Inflammatory macrophage treated with lipopolysaccharide for 4 hours (primary cell): ENCODE measurements at places on chromosomes 11 and 22.

GRCh38 chr11:102566112-102566511, 35.6 kb upstream of the MMP7 start:
- no peak for DNase-seq

DNA sequence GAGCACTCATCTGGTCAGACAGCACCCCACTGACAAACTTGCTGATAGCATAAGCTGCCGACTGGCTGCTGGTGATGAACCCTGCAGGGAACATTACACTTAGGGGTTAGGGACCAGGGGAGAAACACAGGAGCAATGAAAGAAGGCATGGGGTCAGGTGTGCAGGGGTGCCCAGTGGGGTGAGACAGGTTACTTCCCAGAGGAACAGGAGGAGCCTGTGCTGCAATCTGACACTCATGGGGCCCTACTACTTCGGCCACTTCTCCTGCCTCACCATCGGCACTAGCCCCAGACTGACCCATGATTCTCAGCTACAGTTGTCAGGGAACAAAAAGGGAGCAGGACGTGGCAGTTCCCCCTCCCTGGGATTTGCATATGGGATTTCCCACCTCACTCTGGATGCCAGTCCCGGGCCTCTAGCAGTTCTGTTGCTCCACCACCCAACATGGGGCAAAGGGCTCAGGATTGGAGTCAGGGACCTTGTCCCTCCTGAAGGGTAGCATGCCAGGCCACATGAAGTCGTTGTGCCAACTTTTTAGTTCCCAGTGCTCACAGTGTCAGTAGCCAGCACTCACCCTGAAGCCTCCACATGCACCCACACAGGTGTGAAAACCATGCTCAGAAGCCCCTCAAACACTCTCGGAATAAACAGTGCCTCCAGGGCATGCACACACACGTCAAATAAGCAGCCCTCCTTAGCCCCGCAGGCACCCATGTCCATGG, 2.2 kb downstream of the SLC37A4 start:
- peak; percentile 33 for DNase-seq

DNA sequence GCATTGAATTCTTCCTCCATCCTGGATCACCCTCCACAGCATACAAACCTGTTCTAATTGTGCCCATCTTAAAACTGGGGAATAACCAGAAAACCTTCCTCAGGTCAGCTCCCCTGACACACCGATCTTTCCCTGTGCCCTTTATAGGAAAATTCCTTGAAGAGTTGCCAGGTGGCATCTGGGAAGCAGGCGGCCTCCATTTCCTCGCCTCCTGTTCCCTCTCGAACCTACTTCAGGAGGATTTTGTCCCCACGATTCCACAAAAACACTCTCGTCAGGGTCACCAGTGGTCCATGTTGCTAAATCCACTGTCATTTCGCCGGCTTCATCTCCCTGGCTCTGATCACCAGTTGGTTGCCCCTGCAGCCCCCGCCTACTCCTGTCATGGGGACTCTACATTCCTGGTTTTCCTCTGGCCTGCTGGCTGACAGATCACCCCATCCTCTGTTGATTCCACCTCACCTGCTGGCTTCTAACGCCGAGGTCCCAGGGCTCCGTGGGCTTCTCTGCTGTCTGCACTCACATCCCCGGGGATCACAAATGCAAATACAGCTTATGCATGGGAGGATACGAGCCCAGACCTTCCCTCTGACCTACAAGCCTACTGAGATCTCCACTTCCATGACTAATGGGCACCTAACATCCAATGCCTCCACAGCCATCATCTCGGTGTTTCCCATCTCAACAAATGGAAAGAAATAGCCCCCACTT, 92.5 kb upstream of the PRDM11 start:
- DNase-seq, result no peak

- DNase-seq, result no peak
Measured at GRCh38 chr11:119366690-119367620, 14.5 kb downstream of the USP2 start.

- no peak for DNase-seq
Measured at GRCh38 chr11:19968860-19969259, 191.4 kb downstream of the DBX1 start.

DNA sequence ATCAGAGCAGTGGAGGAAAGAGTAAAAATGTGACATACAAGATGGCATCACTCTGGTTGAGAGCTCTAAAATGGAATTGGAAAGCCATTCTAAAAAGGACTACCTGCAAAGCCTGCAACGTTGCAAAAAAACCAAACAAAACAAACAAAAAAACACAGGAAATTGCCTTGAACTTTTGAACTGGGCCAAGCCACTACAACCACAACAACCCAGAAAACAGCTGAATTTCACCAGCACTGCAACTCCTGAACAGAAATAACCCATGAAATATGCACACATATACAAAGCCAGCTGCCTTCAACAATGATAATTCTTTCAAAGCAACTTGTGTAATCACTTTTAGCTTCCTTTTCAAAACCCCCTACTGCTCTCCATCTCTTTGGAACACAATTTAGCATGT, 326.6 kb upstream of the LRRC4C start:
- no peak for DNase-seq

- no peak for DNase-seq
Measured at GRCh38 chr11:6233984-6234386, 451 bp downstream of the FHIP1B start.

GRCh38 chr11:104678408-104678807, 219.9 kb downstream of the CASP12 start:
- no peak for DNase-seq

DNA sequence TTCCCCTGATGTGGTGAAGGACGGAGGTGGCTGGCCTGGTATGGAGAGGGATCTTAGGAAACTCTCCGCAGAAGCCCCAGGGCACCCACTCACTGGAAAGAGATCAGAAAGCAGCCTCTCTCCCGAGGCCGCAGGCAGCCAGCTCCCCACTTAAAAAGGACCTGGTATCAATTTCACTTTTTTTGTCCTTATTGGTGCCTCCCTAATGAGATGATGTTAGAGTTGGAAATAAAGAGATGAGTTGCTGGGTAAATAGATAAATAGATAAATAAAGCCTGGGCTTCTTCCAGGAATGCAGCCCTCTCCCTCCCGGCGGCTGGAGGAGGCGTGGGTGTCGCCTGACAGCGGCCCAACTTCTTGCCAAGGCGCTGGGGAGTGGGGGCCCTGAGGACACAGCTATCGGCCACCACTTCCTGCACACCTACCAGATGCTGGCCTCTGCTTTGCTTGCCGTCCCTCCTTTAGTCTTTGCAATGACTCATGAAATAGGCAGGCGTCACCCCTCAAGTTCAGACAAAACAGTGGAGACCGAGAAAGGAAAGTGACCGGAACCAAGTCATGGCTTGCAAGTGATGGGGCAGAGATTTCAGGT, 42.9 kb downstream of the LINC01488 start:
- no peak for DNase-seq

DNA sequence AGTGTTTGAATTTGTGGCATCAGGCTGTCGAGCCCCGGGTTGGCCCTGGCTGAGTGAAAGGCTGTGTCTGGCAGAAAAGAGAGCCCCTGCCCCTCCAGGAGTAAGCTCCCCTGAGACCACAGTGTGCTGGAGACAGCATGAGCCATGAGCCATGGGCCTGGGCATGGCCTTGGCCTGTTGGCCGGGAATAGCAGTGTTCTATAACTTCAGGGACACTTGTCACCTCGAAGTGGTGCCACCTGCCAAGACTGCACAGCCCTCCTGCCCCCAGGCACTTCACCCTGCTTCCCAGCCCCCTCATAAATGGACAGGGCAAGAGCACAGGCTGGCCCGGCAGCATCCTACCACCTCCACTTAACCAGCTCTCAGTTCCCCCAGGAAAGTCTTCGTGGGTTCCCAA, 20.7 kb upstream of the SUSD2 start:
- no peak for DNase-seq

DNA sequence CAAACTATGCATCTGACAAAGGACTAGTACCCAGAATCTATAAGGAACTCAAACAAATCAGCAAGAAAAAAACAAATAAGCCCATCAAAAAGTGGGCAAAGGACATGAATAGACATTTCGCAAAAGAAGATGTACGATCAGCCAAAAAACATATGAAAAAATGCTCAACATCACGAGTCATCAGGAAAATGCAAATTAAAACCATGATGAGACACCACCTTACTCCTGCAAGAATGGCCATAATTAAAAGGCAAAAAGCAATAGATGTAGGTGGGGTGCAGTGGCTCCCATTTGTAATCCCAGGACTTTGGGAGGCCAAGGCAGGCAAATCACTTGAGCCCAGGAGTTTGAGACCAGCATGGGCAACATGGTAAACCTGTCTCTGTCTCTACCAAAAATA, 10.4 kb upstream of the OR10V1 start:
- no peak for DNase-seq

DNA sequence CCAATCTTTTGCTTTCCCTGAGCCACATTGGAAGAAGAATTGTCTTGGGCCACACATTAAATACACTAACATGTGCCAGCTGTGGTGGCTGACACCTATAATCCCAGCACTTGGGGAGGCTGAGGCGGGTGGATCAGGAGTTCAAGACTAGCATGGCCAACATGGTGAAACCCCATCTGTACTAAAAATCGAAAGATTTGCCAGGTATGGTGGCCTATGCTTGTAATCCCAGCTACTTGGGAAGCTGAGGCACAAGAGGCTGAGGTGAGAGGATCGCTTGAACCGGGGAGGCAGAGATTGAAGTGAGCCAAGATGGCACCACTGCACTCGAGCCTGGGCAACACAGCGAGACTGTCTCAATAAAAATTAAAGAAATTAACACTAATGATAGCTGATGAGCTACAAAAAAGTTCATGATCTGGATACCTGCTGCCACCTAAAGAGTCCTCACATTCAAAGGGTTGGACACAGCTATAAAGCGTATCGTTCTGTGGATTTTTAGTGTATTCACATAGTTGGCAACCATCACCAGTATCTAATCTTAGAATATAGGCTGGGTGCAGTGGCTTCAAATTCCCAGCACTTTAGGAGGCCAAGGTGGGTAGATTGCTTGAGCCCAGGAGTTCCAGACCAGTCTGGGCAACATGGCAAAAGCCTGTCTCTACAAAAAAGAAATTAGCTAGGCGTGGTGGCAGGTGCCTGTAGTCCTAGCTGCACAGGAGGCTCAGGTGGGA, 3.4 kb upstream of the LDHC start:
- DNase-seq, result no peak

DNA sequence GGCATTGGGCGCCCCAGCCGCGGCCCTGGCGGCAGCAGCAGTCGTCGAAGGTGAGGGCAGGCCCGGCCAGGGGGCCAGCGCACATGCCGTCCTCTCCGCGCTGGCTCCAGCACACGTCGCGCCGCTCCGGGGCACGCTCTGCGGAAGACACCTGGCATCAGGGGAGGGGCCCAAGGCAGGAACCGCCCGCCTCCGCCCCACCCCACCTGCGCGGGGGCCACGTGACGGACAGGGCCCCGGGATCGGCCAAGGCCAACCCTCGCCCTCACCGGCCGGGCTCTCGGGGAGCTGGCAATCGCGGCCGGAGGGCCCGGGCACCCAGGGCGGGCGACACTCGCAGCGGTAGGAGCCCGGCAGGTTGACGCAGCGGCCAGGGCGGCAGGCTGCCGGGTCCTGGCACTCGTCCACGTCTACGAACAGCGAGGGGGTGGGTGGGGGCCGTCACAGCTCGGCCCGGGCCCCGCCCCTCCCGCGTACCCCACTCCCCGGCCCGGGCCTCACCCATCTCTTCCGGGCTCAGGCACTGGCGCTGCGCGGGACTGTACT, 14.9 kb downstream of the SCYL1 start:
- DNase-seq, result no peak

- peak; percentile 72 for DNase-seq
Measured at GRCh38 chr11:119144825-119145486, 3.9 kb upstream of the ABCG4 start.

- DNase-seq, result peak; percentile 79
Measured at GRCh38 chr11:65884716-65885092, 3.6 kb downstream of the FIBP start.

DNA sequence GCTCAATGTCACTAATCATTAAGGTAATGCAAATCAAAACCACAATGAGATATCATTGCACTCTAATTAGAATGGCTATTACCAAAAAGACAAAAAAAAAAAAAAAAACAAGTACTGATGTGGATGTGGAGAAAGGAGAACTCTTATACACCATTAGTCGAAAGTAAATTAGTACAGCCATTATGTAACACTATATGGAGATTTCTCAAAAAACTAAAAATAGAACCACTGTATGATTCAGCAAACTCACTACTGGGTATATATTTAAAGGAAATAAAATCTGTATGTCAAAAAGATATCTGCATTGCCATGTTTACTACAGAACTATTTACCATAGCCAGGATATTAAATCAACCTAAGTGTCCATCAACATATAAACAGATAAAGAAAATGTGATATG, 265.4 kb upstream of the ARHGAP20 start:
- peak; percentile 82 for DNase-seq
